ENCODE measurements at places on chromosomes 1 and 21.

GRCh38 chr1:164823486-164824279 is 264.7 kb downstream of the PBX1 start:
- DNase-seq, result no peak

- no peak for DNase-seq
Observed at GRCh38 chr1:243819438-243819839, 30.6 kb downstream of the AKT3 start.

DNA sequence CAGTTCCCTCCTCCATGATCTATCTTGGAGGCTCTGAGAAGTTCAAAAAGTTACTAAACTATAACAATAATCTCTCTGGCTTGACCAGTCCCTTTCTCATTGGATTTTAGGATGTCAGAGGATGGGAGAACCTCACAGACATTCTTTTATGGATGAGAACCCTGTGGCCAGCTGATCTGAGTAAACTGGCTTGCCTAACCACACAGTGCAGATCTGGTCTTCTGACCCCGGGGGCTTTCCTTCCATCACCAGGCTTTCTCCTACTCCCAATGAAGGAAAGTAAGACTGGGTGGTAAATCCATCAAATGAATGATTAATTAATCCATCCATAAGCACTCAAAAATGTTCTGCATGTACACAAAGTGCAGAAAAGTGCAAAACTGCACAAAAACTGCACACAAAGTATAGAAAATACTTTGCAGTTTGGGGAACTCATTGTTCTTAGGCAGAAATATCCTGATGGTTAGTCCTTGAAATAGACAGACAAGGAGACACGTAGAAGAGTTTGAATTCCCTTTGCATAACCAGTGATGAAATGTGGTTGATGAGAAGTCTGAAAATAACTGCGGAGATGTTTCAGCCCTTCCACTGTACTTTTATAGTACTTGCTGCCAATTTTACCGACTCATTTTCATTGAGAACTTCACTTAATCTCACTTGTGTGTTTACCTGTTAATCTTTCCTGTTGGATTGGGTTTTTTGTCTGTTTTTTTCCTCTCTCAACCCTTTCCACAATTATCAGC is 2.5 kb upstream of the F3 start:
- DNase-seq, result no peak

- no peak for DNase-seq
Observed at GRCh38 chr1:228082918-228083870, 686 bp downstream of the ARF1 start.

GRCh38 chr1:179366093-179366800 is 476 bp downstream of the AXDND1 start:
- DNase-seq, result no peak
